Dorsolateral prefrontal cortex (tissue), 122 donors: ENCODE measurements at places on chromosomes 13 and 19.

- peak; percentile 56 for DNase-seq
These were observed 118.6 kb upstream of the ZNF536 start for GRCh38 chr19:30253581-30253996.

DNA sequence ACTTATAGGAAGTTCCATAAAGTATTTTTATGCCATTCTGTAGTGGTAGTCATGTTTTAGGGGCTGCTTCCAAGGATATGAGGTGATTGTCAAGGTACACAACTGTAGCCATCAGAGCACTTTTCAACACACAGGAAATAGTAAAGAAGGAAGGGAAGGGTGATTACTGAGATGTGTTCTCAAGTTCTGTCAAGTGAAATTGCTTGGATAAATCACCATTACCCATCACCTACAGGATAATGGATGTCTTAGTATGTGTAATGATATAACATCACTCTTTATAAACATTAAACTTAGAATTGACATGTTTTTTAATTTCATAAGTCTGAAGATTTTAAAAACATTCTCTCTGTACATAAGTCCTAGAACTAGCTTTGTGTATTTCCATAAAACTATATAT, 487.9 kb downstream of the DCT start:
- no peak for DNase-seq

- DNase-seq: peak; percentile 8
These were observed 39.1 kb downstream of the PCDH8 start for GRCh38 chr13:52809310-52809769.

- no peak for DNase-seq
These were observed at the start of gene ELF1 for GRCh38 chr13:41019011-41019487. TSS of gene ELF1 (minus strand) at chr13:41019316. CDS start at chr13:40982054, 37,262 bp downstream.

GRCh38 chr13:78131811-78132210, 213.2 kb upstream of the EDNRB start:
- no peak for DNase-seq

- DNase-seq: no peak
These were observed 20.0 kb upstream of the ZDHHC20 start for GRCh38 chr13:21478881-21479808.

GRCh38 chr13:23372264-23372906, 61.1 kb downstream of the SACS start:
- DNase-seq: no peak

DNA sequence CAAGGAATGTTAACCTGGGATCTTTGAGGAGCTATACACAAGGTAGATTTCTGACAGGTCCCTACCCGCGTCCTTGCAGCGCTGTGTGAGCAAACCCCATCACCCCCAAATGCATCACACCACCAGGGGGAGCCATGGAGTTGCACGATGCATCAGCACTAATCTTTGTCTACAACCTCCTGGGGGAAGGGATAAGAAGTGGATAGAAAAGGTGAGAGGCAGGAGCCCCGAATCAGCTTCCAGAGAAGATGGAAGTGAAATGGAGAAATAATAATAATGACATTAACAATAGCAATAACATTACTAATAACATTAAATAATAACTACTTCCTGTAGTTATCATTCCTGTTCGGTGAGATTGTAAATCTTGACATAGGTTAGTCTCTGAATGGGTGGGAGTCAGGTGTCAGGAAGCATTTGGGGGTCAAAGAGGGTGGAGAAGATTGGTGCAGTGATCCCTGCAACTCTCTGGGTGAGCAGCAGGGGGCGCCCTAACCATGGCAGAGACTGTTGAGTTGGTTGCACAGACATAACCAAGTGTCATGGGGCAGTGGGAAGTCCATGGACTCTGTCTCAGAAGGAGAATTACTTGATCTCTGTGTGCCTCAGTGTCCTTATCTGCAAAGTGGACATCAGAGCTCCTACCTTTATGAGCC, 16.5 kb downstream of the SIGLEC7 start:
- DNase-seq: no peak

- DNase-seq: no peak
These were observed 3.1 kb downstream of the POLR1G start for GRCh38 chr19:45409557-45409920.

DNA sequence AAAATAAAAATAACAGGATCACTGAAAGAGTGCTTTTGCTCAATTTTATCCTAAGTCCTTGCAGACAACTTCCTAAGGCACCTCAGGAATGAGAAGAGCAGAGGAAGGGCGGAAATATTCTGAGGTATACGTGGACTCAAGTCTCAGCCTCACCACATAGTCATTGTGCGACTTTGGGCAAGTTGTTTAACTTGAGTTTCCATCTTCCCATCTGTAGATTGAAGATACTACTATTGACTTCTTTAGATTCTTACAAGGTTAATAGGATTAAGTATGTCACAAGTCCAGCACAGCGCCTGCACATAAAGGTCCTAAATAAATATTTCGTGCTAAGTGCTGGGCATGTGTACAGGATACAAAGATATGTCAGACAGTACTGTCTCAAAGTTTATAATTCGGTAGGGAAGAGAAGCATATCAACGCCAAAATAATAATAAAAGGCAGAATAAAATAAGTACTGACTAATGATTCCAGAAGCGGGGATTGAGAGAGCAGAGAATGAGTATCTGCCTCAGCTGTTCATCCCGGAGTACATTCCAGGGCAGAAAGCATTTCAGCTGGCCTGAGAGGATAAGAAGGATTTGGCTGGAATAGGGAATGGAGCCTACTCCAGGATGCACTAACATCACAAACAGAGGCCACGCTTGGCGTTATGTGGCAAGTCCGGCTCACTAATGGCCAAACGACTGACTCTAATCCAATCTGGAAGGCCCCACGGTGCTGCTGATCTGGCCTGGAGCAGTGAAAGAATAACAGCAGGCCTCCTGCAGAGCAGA, 139.7 kb downstream of the FLT1 start:
- no peak for DNase-seq

DNA sequence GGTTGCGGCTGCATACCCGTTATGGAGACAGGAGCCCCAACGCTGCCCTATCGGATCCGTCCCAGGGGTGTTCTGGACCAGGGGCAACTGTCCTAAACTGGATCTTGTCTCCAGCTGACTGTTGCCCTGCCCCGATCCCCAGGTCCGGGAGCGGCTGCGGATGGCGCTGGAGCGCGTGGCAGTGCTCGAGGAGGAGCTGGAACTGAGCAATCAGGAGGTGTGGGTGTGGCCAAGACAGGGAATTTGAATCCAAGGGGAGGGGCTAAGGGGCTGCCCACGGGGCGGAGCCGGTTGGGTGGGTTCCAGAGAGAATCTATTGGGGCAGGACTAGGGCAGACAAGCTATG, 9.9 kb downstream of the PPFIA3 start:
- no peak for DNase-seq

DNA sequence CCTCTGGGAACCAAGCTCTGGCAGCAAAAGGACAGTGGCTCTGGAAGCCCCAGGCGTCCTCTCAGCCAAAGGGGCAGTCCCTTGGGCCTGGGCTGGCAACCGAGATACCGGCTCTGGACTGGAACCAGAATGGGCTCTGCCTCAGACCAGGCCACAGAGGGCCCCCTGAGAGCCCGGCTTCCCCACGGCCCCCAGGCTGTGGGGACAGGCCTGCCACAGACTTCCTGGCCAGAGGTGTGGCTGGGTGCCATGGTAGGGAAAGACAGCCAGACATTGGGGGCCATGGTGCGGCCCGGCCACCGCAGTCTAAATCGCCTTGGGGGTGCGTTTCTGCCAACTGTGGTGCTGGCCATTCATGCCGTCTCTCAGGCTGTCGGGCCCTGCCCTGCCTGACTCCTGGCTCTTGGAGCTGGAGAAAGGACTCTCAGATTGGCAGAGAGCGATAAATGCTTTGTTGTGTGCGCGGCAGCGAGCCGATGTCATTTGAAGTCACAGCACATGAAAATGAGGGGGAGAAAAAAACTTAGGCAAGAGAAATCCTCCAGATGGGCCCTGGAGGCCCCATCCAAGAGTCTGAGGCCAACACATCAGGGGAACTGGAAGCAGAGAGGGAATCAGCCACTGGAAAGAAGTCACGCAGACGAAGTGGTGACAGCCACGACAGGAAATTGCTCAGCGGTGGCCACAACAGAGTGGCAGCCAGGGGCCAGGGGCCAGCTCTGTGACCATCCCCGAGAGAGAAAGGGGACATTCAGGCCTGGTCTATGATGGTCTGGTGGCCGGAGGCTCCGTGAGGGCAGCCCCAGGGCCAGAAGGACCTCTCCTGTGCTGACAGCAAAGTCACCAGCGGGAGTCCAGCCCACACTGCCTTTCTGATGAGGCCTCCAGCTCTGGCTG, 26.5 kb downstream of the SH3GL1 start:
- peak; percentile 64 for DNase-seq

- DNase-seq: no peak
These were observed 2816.6 kb downstream of the PCDH9 start for GRCh38 chr13:64413529-64413928.

DNA sequence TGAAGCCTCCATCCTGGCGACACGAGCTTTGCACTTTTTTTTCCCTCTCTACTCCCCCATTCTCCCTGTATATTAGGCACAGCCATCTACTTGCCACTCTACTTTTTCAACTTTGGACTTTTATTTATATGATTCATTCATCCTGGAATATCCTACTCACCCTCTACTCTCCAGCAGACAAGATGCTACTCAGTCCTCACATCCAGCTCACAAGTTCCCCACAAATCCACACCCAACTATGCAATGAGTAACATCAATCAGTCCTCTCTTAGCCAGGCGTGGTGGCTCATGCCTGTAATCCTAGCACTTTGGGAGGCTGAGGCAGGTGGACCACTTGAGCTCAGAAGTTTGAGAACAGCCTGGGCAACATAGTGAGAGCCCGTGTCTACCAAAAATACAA, 23.9 kb upstream of the URAD start:
- DNase-seq: no peak

DNA sequence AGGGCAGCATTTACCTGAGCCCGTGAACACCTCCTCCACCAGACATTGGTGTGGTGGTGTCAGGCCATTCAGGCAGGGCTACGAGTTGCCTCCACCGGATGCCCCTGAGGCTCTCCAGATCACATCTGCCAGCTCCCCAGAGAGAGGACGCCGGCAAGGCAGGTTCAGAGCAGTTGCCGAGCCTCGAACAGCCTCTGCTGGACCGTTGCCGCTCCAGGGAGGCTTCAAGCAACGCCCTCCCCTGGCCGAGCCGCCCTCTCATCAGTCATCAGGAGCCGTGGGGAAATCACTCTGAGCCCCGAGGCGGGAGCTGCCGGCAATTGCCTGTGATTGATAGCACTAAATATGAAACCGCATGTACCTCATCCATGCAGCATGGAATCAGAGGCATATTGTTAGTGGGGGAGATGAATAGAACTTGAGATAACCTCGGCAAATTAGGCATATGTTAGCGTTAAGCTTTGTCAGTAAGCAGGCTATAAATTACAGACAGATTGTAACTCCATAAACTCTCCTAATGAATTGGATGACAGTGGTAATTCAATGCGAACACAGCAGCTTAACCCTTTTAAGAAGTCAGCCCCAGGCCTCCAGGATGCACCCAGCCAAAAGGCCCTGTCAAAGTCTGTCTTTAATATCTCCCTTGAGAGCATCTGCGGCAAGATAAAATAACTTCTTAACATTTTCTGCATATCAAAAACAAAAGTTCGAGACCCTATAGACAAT, 29.8 kb upstream of the SPACA7 start:
- no peak for DNase-seq

- no peak for DNase-seq
These were observed 776 bp upstream of the LENG1 start for GRCh38 chr19:54160182-54160811.

- DNase-seq: no peak
These were observed 14.6 kb downstream of the PLD3 start for GRCh38 chr19:40363069-40363468.

GRCh38 chr13:98370806-98371515, 193.9 kb upstream of the RNF113B start:
- no peak for DNase-seq

DNA sequence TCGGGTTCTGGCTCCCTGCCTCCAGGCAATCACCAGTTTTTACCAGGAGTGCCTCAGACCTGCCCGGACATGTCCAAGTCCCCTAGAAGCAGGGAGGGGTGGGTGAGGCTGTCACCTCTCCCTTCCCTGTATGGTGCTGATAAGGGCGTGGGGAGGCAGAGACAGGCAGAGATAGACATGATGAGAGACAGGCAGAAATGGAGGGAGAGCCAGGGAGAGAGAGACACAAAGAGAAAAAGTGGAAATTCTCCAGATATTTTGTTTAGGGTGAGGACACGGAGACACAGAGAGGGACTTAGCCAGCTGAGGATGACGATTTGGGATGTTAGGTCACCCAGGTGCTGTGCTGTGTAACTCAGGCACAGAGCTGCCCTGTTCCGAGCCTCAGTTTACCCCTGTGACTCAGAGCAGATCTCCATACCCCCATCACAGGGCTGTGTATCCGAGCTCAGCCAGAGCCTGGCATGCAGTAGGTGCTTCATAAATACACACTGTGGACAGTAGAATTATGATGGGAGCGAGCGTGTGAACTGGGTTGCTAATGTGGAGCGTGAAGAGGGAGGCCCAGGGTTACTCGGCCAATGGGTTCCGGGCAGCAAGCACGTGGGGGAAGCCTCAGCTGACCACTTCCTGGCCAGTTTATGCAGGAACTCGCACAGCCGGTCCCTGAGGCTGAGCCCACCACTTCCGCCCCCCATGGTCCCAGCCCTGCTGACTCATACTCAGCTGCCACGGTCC, 11.9 kb upstream of the GDF15 start:
- DNase-seq: peak; percentile 59

GRCh38 chr19:9969688-9969975, 33.3 kb upstream of the OLFM2 start:
- DNase-seq: no peak

DNA sequence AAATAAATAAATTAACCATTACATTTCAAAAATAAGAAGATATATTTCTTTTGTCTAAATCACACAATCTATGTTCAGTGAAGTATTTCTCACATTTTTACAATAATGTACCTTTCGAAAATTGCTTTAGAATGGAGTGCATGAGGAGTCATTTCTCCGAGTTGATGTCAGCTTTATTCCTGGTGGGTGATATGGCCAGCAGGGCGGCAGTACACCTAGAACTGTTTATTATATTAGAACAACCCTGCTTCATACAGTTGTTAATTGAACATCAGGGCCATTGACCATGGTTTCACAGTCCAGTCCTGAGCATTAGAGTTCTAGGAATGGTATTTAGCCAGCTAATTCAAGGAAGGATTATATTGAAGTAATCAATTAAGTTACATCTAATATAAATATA, 696.3 kb upstream of the SLC10A2 start:
- DNase-seq: no peak

- no peak for DNase-seq
These were observed 4.9 kb upstream of the ZNF580 start for GRCh38 chr19:55635856-55636440.

GRCh38 chr13:97430296-97430695, 3.7 kb upstream of the RAP2A start:
- DNase-seq: no peak

DNA sequence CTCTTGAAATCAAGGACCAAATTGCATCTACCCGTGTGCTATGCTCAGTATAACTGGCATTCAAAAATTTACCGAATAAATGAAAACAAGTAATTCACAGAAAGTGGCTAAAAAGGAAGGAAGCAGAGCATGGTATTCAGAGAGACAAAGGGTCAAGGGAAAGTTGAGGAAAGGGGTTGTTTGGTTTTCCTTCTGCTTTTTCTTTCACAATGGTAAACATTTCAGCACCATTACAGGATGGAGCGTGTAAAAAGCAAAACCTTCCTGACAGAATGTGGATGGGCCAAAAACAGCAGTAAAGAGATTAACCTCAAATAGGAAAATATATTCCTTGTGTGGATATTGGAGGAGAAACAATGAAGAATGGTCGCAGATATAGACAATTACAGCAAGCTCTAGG, 14.8 kb downstream of the DIAPH3 start:
- no peak for DNase-seq
